ENCODE measurements at places on chromosomes 5 and 9. TPM values are rescaled to one million over a fixed set of nuclear protein-coding genes. Genes with fewer than 3 reads are reported as not detected.

GABBR2 gene
- not detected for polyA plus RNA-seq

MARCOL gene
- polyA plus RNA-seq, result not detected

OR1N1 gene
- polyA plus RNA-seq, result not detected

PPP3R2 gene
- polyA plus RNA-seq, result not detected

ANKRD55 gene
- 0.10 TPM for polyA plus RNA-seq

LPAR1 gene
- not detected for polyA plus RNA-seq

NOXA1 gene
- polyA plus RNA-seq, result 2.1 TPM

IL13 gene
- polyA plus RNA-seq, result not detected

EXOSC2 gene
- 27.5 TPM for polyA plus RNA-seq

QRFP gene
- polyA plus RNA-seq, result not detected

CCDC192 gene
- polyA plus RNA-seq, result not detected

PLAC8L1 gene
- 0.29 TPM for polyA plus RNA-seq

SKIC3 gene
- polyA plus RNA-seq, result 36.9 TPM

CEL gene
- polyA plus RNA-seq, result 0.81 TPM

PDGFRB gene
- polyA plus RNA-seq, result 15.3 TPM

MTX3 gene
- 9.9 TPM for polyA plus RNA-seq

C9orf153 gene
- polyA plus RNA-seq, result 0.25 TPM

YTHDC2 gene
- 5.5 TPM for polyA plus RNA-seq

ACTBL2 gene
- not detected for polyA plus RNA-seq

GFI1B gene
- polyA plus RNA-seq, result 0.15 TPM

ADAMTS6 gene
- 7.3 TPM for polyA plus RNA-seq

C9 gene
- not detected for polyA plus RNA-seq

DRD1 gene
- polyA plus RNA-seq, result not detected

KLF4 gene
- polyA plus RNA-seq, result 0.55 TPM

PCA3 gene
- not detected for polyA plus RNA-seq

SHISAL2B gene
- not detected for polyA plus RNA-seq

ECSCR gene
- 0.13 TPM for polyA plus RNA-seq

LAMC3 gene
- 0.57 TPM for polyA plus RNA-seq

DOCK2 gene
- not detected for polyA plus RNA-seq

ORM2 gene
- 855 TPM for polyA plus RNA-seq

FGFR4 gene
- polyA plus RNA-seq, result 129 TPM

FRRS1L gene
- polyA plus RNA-seq, result 0.01 TPM

SAXO1 gene
- polyA plus RNA-seq, result not detected

CAMK2A gene
- polyA plus RNA-seq, result not detected

UBE2QL1 gene
- polyA plus RNA-seq, result not detected

GPR21 gene
- polyA plus RNA-seq, result 0.32 TPM

SMIM32 gene
- 0.05 TPM for polyA plus RNA-seq

NEUROG1 gene
- polyA plus RNA-seq, result not detected

SLC36A2 gene
- not detected for polyA plus RNA-seq

TRIM7 gene
- polyA plus RNA-seq, result 0.13 TPM

RASGEF1C gene
- not detected for polyA plus RNA-seq

OR2K2 gene
- polyA plus RNA-seq, result not detected

INSYN2B gene
- polyA plus RNA-seq, result not detected

LCN9 gene
- not detected for polyA plus RNA-seq

OR13J1 gene
- not detected for polyA plus RNA-seq

ZNF883 gene
- polyA plus RNA-seq, result 4.3 TPM

Data from HepG2 (cell line).